ENCODE measurements at places on chromosomes 5 and 9.
A peak's percentile ranks its signal among the peaks of the same experiment; 100 is the strongest.

DNA sequence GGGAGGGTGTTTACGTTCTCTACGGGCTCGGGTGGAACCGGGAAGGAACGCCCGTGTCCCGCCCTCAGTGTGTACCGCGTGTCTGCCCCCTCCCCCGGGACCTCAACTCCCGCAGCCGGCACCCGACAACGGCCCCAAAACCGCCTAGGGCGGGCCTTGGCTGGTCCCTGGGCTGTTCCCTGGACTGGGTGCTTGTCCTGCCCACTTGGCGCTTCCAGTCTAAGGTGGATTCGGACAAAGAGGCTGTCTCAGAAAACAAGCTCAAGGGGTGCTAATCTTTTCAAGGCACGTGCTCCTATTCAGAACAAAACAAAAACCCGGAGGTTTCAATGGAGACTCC, 379 bp upstream of the CLK4 start:
- no peak for DNase-seq

DNA sequence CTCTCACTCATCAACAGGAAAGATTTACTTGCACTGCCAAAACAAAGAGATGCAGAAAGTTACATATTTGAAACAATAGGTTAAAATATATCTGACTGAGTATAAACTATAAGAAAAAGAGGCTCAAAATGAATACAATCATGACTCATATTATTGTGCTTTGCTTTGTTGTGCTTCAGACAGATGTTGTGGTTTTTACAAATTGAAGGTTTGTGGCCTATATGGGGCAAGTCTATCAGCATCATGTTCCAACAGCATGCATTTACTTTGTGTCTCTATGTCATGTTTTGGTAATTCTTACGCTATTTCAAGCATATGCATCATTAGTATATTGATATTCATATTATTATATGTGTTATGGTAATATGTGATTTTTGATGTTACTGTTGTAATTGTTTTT, 330.0 kb downstream of the PRR16 start:
- no peak for DNase-seq

DNA sequence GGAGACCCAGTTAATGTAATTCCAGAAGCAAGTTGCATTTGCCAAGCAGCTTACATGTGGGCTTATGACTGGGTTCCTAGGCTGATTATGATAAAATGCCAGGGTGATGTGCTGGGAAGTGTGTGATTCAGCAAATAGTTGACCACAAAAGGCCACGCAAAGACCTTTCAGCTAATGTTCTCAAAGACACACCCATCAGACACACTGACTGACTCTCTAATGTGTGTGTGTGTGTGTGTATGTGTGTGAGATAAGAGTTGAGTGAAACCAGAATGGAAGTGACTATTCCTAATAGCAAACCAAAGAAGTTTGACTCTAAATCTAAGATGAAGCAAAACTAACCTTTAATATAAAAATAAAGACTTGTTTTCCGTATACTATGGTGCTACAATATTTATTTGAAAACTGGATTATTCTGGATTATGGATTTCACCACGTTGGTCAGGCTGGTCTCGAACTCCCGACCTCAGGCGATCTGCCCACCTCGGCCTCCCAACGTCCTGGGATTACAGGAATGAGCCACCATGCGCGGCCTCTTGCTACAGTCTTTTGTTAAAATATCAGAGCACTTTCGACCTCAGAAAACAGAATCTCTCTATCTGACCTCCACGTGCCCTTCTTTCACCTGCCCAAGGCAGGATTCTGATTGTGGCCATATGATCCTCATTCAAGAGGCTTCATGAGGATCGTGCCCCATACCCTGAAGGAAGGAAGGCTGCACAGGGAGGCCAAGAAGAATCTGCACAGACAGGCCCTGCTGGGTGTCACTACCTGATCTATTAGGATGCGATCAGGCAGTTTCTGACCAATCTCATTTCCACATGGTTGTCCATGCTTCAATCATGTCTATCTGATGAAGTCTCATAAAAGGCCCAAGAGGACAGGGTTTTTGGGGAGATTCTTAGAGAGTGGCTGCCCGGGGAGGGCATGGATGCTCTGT, 75.6 kb downstream of the USP20 start:
- peak; percentile 30 for DNase-seq

GRCh38 chr9:95112436-95113280, 204.9 kb downstream of the FANCC start:
- DNase-seq: no peak

GRCh38 chr5:180380856-180381255, 27.7 kb upstream of the GFPT2 start:
- no peak for DNase-seq

DNA sequence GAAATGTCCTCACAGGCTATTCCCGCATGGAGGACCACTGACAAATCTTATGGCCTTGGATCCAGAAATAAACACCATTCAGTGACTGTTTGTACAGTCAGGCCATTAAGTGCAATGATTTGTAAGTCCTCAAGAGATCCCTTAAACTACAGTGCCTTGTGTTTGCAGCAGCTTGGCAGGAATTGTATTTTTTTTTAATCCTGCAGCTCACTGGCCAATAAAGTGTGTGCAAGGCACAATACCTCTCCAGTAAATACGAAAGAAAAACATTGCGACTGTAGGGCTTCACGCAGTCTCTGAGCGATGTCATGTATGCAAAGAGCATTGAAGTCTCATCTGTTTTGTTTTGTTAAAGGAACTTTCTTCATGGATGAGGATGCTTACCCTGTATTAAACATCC, 74.2 kb upstream of the TUSC1 start:
- DNase-seq: no peak

- no peak for DNase-seq
Measured at GRCh38 chr5:179553006-179553405, 2.7 kb downstream of the RUFY1 start.

DNA sequence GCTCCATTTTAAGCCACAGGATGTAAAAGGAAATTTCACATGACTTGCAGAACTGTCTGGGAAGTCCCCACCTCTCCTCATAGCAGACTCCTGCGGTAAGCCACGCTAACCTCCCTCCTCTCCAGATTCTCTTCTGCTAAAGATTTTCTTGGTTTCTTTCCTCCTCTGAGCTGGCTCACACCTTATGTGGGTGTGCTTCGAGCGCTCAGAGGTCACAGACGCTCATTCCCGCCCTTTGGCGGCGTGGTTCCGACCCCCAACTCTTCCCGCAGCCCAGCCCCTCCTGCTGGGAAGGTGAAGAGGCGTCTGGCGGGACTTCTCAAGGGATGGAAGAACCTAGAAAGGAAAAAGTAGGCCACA, 32.9 kb upstream of the CDK20 start:
- peak; percentile 54 for DNase-seq

- DNase-seq: no peak
Measured at GRCh38 chr9:68492806-68493205, 47.9 kb downstream of the TMEM252 start.

DNA sequence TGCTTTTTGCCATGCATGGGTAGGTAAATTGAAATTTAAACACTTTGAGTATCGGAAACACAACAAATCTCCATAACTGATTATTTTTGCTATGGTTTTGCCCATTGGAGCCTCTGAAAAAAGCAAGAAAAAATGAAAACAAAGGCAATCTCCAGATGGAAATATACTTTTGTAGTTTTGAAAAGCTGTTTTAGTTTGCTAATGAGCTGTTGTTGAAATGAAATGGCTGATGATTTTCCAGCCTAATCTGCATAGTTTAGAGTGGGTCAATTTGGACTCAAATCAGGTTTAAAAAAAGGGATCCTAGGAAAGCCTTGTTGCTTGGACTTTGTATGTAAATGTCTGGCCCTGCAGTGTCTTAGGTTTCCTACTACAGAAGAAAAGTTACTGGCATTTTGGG, 285.8 kb downstream of the CAAP1 start:
- DNase-seq: no peak

DNA sequence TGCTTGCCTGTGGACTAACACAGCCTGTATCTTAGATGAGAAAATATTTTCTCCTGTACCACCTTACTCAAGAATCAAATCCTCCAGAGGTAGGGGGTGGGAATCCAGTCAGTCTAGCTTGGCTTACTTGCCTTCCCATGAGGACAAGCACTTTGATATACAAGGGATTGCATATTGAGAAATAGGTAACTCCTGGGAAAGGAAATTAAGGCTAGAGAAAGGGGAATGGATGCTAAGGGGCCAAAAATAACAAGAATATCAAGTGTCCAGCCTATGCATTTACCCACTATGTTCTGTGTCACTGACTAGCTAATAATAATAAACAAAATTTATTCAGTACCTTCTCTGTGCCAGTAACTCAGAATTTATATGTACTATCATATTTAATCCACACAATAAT, 21.4 kb upstream of the SNX2 start:
- DNase-seq: no peak

DNA sequence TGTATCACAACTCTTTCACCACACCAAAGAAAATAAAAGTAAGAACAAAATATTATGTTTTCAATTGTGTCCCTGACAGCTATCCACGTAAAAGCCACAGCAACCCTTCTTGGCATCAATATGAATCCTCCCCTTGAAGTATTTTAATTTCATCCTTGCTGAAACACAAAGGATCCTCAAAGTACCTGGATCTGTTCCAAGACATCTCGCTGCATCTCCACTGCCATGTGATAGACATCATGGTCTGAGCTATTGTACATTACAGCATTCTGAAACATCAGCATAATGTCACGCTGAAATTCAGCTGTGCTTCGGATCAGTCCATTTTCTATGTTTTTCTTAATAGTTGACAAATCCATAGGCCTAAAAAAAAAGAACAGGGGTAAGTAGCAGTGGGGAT, 17.7 kb downstream of the BRD8 start:
- DNase-seq: no peak

- DNase-seq: no peak
Measured at GRCh38 chr9:5620494-5620893, 8.4 kb upstream of the RIC1 start.

GRCh38 chr9:126317513-126317912, 9.1 kb upstream of the MVB12B start:
- DNase-seq: peak; percentile 24

Measured in activated naive CD8-positive, alpha-beta T cell treated with anti-CD3 and anti-CD28 coated beads, Interleukin-2, amount 50 U/mL, for 24 hours (primary cell).